ENCODE measurements at places on chromosomes 11 and 22.

DNA sequence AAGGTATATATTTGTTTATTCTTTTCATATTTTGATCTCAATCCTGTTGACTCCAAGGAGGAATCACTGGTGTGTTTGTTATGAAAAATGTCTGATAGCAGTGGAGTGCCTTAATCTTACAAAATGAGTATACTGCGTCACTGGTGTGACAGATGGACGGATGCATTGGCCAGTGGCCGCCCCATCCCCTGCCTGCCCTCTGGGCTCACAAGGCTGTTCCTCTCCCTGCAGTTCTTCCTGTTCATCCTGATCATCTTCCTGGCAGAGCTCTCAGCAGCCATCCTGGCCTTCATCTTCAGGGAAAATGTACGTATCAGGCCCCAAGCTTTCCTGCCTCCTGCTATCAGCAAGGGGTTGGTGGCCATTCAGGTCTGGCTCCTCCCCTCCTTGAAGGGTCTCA is 32.9 kb downstream of the TP53I11 start:
- no peak for DNase-seq

DNA sequence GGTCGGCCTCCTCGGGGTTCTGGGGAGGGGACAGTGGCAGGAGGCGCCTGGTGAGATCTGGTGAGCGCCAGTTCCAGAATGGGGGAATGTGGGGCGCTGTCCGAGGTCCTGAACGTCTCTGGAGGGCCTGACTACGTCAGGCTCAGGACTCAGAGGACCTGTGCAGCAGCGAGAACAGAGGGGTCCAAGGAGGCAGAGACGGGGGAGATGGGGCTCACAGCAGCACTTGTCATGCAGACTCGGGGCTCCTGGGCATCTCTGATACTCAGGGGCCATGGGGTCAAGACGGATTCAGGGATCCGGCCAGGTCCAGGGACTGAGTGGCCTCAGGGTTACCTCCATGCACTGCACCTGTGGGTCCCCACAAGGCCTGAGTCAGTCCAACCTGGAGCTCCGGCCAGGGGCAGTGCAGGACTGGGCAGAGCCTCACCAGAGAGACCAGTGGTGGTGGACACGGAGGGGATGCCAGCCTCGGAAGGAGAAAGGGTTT is 92.2 kb downstream of the BRD1 start:
- DNase-seq: no peak

DNA sequence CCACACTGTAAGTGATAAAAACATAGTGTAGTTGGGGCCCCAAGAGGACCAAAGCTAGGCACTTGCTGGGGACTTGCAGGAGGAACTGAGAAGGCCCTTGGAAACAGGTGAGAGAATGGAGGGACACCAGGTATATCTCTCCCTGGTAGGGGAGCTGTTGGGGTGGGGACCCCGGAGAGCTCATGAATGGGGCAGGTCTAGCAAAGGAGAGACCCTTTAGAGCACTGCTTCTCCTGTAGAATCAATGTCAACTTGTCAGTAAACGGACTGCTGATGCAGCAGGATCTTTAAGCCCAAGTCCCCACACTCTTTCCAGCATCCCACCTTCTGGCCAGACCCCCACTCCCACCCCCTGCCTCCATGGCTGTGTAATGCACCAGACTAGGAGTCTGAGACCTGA is 109.6 kb upstream of the THY1 start:
- no peak for DNase-seq

DNA sequence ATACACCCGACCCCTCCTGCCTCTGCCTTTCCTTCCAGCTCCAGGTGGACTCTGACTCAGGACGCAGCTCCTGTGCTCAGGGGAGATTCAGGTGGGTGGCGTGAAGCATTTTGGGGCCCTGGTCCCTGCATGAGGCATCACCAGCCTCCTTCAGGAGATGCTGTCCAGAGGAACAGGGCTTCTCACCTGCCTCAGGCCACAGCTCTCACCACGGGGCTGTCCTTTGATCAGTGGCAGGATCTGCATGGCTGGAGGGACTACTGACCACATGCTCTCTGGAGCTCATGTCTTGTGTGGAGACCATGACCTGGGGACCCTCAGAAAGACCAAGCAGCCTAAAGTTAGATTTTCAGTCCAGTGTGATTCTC is 58.8 kb downstream of the GGTLC2 start:
- no peak for DNase-seq

- no peak for DNase-seq
Measured at GRCh38 chr11:12053606-12054361, 45.4 kb upstream of the DKK3 start.

Data from stimulated activated CD4-positive, alpha-beta T cell treated with anti-CD3 and anti-CD28 coated beads, Interleukin-15, amount 100 ng/mL, for 48 hours (primary cell).